ENCODE measurements at places on chromosomes 1 and 21. TPM values are rescaled to one million over a fixed set of nuclear protein-coding genes. Genes with fewer than 3 reads are reported as not detected.

The TTC34 gene
- total RNA-seq, result 0.28 TPM

The CD1E gene
- total RNA-seq, result not detected

The TRIM17 gene
- under 0.01 TPM for total RNA-seq

The TIE1 gene
- total RNA-seq, result 6.3 TPM

The GGPS1 gene
- 22.3 TPM for total RNA-seq

The WNT9A gene
- total RNA-seq, result 0.38 TPM

The LMX1A gene
- not detected for total RNA-seq

The FAF1 gene
- 36.9 TPM for total RNA-seq

The PAX7 gene
- total RNA-seq, result not detected

The SPATC1L gene
- total RNA-seq, result 2.8 TPM

The C8A gene
- total RNA-seq, result not detected

The FAM72A gene
- total RNA-seq, result 7.3 TPM

The CELA3A gene
- not detected for total RNA-seq

The FAM163A gene
- total RNA-seq, result not detected

The AMY1A gene
- total RNA-seq, result not detected

The ARHGEF16 gene
- 0.38 TPM for total RNA-seq

The DNAH14 gene
- 8.5 TPM for total RNA-seq

The SPRR2G gene
- total RNA-seq, result not detected

The ESPN gene
- total RNA-seq, result under 0.01 TPM

The SPRR2E gene
- not detected for total RNA-seq

The CLDN17 gene
- total RNA-seq, result not detected

The PLA2G2A gene
- not detected for total RNA-seq

The USP48 gene
- 36.9 TPM for total RNA-seq

The ADGRL4 gene
- 35.0 TPM for total RNA-seq

The LCE1F gene
- total RNA-seq, result not detected

The PGLYRP4 gene
- not detected for total RNA-seq

The CATSPERE gene
- total RNA-seq, result 1.7 TPM

The CHIA gene
- total RNA-seq, result not detected

The LCE3C gene
- not detected for total RNA-seq

The ST6GALNAC3 gene
- 0.85 TPM for total RNA-seq

The S100A4 gene
- total RNA-seq, result 70.7 TPM

The HNRNPU gene
- 298 TPM for total RNA-seq

The GBP4 gene
- 2.3 TPM for total RNA-seq

The CGN gene
- total RNA-seq, result under 0.01 TPM

The HSD3B1 gene
- total RNA-seq, result not detected

The SELP gene
- 1.4 TPM for total RNA-seq

The COL18A1 gene
- 56.4 TPM for total RNA-seq

The PLXNA2 gene
- 3.4 TPM for total RNA-seq

The MYCL gene
- 2.3 TPM for total RNA-seq

The S100A3 gene
- total RNA-seq, result 2.8 TPM

The KCNE1 gene
- total RNA-seq, result 0.19 TPM

The ZMPSTE24 gene
- 129 TPM for total RNA-seq

The PADI1 gene
- 0.28 TPM for total RNA-seq

The PAPPA2 gene
- total RNA-seq, result 2.9 TPM

The ATAD3C gene
- total RNA-seq, result not detected

The MR1 gene
- total RNA-seq, result 13.0 TPM

The ZNF692 gene
- 24.9 TPM for total RNA-seq

The TRMT13 gene
- 10.7 TPM for total RNA-seq

The GPR153 gene
- 2.1 TPM for total RNA-seq

The MAN1C1 gene
- total RNA-seq, result 6.5 TPM

The SCAMP3 gene
- total RNA-seq, result 32.1 TPM

The APCS gene
- not detected for total RNA-seq

The KCND3 gene
- 0.28 TPM for total RNA-seq

The SZT2 gene
- total RNA-seq, result 19.9 TPM

Data from regular cardiac myocyte (primary cell).